ENCODE measurements at places on chromosomes 6 and 20.
A peak's percentile ranks its signal among the peaks of the same experiment; 100 is the strongest.

DNA sequence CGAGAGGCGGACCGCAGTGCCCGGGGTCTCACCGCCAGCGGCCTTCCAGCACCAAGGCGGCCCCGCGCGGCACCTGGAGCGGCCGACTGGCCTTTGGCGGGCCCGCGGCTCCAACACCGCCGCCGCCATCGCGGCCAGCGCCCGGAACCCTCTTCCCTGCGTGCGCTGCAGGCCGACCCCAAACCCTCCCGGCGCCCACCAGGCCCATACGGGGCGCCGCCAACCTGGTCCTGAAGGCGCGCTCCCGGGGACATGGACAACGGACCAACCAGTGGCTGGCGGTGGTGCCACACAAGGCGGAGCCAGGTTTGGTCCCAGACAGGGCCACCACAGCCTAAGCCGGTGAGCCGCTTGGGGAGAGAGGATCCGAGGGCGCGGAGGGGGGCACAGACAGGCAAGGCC, 1514.8 kb upstream of the DEFB115 start:
- no peak for DNase-seq

DNA sequence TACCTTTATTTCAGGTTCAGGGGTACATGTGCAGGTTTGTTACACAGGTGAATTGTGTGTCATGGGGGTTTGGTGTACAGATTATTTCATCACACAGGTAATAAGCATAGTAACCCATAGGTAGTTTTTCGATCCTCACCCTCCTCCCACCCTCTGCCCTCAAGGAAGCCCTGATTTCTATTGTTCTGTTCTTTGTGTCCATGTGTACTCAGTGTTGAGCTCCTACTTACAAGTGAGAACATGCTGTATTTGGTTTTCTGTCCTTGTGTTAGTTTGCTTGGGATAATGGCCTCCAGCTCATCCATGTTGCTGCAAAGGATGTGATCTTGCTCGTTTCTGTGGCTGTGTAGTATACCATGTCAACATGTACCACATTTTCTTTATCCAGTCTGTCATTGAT, 66.0 kb downstream of the STK4 start:
- no peak for DNase-seq

DNA sequence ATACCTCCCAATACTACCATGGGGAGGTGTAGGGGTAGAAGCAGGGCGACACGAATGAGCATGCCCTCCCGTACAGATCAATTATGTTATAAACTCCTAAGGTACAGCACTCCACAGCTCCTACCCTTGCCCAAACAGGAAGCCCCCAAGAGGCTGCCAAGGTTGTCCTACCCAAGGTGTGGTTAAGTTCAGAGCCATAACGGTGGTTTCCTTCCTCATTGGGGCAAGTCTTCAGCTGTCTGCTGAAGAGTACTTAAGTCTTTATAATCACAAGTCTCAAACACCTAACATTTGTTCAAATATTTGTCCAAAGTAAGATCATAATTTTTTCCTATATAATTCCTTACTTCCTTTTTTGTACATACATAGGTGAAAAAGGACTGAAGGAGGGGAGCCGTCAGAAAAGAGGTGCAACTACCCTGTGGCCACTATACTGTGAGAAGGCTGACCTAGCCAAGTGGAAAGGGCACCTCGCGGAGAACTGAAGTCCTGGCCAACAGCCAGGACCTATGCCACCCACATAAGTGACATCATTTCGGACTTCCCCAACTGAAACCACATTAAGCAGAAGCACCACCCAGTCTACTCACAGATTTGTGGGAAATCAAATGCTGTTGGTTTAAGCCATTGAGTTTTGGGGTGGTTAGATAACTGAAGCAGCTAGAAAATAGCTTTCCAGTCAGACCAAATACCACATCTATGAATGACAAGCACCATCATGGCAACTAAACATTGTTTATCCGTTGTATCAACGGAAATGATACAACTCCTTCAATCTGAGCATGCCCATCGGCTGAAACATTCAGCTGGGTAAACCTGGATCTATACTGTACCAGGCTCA, 2.9 kb upstream of the RAB22A start:
- no peak for DNase-seq

DNA sequence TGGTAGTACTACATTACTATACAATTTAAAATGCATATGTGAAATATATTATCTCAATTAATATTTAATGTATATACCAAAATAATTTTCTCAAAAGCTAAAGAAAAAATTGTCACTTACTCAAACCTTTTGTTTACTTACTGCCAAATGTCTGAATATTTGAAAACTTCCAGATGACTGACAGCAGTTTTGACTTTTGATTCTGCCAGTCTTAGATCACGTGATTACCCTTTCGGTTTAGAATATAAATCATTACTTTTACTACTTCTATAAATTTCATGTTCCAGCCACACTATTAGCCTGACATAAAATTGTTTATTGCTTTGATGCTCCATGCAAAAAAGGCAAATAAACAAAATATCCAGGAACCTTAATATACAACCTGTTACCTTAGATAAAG, 680.7 kb upstream of the ID4 start:
- no peak for DNase-seq

DNA sequence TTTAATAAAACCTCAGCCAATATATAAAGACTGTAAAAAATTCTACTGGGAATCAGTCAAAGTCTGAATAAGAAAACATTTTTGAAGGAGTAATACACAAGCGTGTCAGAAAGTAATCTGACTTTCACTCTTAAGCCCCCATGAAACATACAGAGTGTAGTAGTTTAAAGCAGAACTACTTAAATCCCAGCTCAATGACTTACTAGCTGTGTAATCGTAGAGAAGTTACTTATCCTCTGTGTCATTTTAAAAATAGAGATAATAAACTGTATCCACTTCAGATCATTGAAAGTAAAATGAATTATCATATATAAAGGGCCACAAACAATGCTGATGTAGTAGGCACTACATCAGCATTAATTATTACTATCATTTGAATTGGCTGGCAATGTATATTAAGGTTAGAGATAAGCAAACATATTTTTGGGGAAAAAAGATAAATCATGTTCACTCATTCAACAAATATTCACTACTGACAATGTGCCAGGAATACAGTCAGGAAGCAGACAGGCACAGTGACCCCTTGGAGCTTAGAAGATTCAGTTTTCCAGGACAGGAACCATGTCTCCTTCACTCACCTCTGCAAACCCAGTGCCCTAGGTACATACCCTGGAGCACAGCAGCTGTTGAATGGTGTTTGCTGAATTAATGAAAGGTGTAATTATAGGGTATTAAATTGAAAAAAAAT, 14.4 kb downstream of the REPS1 start:
- peak; percentile 25 for DNase-seq

DNA sequence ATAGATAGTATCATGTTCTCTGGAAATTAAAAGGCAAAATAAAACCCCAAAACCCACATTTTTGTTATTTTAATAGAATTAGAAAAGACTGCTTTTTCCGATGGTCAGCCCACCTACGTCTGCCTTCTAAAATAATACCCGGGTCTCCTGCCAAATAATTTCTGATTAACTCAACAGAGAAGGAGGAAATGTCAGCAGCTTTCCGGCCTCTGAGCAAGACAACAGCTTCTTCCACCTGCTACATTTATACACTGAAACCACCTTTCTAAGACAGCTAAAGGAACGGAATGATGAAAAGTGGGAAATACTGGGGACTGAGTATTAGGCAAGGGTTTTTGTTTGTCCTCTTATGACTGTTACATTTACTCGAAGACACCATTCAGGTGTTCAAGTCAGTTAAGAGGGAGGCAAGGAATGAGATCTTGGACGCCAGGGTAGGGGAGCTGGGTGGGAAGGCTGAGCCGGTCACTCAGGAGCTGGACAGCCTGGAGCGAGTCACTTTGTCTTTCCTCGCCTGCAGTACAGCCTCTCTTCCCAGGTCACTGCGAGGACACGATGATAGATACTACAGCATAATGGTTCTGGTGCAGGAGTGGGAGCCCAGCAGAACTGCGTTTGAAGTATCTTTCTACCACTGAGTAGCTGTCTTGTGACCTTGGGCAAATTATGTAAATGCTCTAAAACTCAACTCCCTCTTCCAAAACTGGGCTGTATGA, 96.3 kb upstream of the QKI start:
- DNase-seq = no peak

DNA sequence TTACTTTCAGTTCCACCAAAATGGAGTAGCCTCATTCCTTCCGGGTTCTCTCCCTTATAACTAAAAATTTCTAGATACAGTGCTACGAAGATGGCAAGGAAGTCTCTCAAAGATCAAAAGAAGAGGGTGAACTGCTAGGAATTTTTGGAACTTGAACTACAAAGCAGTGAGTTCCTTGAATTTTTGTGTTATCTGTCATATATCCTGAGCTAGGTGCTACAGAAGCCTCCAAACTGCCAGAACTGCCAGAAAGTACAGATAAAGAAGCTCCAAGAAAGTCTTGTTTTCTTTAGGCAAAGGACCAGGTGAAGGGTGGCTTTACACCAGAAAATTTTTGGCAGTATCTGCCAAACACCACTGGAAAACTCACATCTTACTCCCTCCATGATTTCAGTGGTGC, 218.8 kb upstream of the FLRT3 start:
- DNase-seq = no peak

DNA sequence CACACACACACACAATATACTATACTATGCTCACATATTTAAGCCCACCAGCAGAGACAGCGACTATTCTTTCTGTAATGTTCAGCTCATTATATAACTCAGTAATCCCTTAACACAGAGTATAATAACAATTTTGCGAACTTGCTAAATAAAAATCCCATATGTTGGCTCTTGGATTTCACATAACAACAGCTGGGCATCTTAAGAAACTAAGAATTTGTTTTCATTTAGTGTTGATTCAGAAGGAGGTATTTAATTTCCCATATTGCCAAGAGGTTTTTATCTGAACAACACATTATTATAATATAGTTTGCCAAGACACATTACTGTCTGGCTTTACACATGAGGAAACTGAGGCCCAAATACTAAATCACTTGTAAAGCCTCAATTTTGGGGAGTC, 7.4 kb downstream of the ECT2L start:
- DNase-seq = no peak

GRCh38 chr20:63552481-63553249, 1.3 kb upstream of the FNDC11 start:
- no peak for DNase-seq

GRCh38 chr6:167979436-167980139, 17.9 kb upstream of the KIF25 start:
- DNase-seq = no peak

- no peak for DNase-seq
Measured at GRCh38 chr20:57573242-57573641, 12.3 kb downstream of the PCK1 start.

- DNase-seq = no peak
Measured at GRCh38 chr20:42134265-42135098, 516.3 kb upstream of the CHD6 start.

- DNase-seq = peak; percentile 55
Measured at GRCh38 chr6:85192186-85192585, 257.7 kb upstream of the NT5E start.

- DNase-seq = no peak
Measured at GRCh38 chr6:72246926-72247325, 360.6 kb downstream of the RIMS1 start.

DNA sequence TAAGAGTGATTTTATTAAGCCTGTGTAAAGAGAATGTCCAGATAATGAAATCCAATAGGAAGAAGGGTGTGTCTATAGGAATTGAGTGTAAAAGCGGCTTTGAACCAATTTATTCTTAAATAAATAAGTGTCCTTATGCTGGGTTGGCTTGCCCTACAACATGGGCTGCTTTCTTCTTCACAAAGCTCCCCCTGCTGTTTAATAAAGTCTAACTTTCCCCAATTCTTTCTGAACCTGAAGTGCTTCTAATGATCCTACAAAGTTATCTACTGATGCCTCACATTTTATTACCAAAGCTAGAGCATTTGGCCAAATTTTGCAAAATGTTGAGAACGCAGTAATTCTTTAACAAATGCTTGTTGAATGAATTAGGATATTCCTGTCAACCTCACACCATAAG, 36.3 kb upstream of the SIRT5 start:
- DNase-seq = peak; percentile 72

DNA sequence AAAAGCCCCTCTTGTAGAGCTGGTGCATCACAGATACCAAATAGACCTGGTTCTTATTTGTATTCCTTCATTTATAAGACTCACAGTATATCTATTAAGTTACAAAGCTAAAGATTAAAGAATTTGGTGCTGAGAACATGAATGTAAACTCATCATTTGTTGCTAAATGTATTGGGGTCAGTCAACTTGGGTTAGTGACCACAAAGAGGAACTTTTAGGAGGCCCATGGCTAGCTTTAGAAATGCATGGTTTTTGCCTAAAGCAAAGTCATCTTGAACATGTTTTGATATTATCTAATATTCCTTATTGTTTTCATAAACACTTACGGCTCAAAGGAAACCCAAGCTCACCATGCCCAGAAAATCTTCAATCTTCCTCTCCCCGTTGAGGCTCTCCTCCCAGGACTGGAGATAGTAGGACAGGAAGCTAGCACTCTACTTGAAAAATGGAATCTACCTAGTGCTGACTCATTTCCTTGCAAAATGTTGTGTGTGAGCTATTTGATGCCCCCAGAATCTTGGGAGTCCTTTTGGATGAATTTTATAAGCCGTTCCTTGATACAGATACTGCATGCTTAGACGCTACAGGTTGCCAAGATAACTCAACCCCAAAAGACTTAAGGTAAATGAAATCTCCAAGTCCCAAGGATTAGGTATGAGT, 121.4 kb downstream of the BMP2 start:
- DNase-seq = no peak

DNA sequence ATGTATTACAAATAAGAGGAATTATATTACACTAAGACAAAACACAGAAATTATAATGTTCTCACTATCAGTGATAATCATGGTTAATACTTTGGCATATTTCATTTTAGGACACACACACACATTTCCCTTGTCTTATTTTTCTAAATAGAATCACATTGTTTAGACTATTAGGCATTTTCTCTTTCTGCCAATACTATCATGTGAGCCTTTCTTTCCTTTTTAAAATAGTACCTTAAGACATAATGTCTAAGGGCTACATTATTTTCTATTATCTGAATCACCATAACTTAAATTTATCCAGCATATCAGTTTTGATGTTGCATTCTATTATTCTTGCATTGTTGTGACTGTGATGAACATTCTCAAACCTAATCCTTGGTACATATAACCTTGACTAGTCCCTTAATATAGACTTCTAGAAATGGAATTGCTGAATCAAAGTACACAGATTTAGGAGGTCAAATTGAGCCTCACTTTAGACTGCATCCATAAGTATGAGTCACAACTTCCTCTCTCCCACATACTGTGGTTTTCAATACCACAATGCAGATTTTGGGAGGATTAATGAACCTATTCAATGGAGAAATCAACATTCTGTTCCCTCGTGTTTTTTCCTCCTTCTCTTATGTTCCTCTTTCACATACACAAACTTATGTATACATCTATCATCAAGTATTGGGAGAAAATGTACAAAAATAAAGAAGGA, 212.6 kb downstream of the MOXD1 start:
- DNase-seq = peak; percentile 75

GRCh38 chr20:11249683-11250082, 575.9 kb upstream of the JAG1 start:
- DNase-seq = no peak

Data from AG08395 (cell line).